CD4-positive, CD25-positive, alpha-beta regulatory T cell (primary cell): ENCODE measurements at places on chromosomes 5 and 9.

- no peak for DNase-seq
These were observed 256.4 kb downstream of the ICE1 start for GRCh38 chr5:5678909-5679308.

DNA sequence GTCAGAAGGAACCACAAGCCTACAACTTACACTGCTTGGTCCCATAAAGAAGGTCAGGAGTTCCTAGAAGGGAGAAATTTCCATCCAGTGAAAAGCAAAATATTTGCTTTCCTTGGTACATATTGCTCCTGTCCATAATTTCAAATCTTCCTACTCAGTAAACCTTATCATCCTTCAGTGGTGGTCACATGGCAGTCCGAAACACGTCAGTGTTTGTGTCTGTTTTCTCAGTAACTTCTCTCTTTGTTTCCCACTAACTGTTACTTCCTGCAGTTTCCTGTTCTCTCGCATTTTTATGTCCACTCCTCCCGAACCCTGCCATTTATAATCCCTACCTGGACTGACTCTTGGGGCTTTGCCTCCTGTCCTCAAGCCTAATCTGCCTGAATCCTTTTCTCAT, 129.1 kb downstream of the FANCC start:
- DNase-seq = no peak

GRCh38 chr9:135880438-135880837, 26.9 kb downstream of the CAMSAP1 start:
- no peak for DNase-seq

- no peak for DNase-seq
These were observed 58.4 kb downstream of the ARHGEF37 start for GRCh38 chr5:149639737-149640136.

- peak; percentile 52 for DNase-seq
These were observed 16.0 kb upstream of the PUM3 start for GRCh38 chr9:2859776-2860379.

- DNase-seq = no peak
These were observed 285.5 kb upstream of the MAP3K1 start for GRCh38 chr5:56529666-56530430.

DNA sequence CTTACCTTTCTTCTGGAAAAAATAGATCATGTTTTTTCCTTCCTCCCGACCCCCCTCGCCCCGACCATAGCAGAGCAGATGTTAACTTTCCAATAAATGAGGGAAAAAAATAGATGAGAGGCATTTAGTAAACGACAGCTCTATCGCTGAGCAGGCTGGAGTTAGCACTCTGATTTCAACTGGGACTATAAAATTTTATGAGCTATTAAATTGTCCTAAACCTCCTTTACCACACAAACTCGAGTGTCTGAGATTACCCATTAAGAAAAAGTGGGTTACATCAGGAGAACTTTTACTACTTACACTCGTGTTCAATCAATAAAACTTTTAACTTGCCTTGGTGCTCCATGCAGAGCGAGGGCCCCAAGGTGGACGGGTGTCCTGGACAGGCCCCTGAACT, 59.8 kb upstream of the RNU6ATAC start:
- DNase-seq = no peak
